T-helper 17 cell (primary cell): ENCODE measurements at places on chromosomes 16 and 17.

DNA sequence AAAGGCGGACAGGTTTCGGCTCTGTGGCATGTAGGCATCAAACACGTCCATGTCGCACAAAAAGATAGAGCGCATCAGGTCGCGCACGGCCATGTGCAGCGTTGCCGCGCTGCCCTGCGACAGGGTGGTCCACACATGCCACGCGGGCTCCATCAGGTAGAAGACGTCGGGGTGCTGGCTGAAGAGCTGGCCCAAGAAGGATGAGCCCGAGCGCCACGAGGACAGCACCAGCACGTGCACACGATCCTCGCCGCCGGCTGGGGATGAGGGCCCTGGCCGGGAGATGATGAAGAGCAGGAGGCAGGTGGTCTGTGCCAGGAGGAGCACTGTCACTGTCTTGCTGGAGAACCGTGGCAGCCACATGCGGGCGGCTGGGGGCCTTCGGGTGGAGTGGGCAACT is 5.9 kb downstream of the CHST5 start:
- no peak for DNase-seq

- no peak for DNase-seq
Observed at GRCh38 chr16:5917436-5918195, 820.0 kb upstream of the EEF2KMT start.

GRCh38 chr17:37133136-37133535 is 184.4 kb downstream of the AATF start:
- DNase-seq, result no peak

DNA sequence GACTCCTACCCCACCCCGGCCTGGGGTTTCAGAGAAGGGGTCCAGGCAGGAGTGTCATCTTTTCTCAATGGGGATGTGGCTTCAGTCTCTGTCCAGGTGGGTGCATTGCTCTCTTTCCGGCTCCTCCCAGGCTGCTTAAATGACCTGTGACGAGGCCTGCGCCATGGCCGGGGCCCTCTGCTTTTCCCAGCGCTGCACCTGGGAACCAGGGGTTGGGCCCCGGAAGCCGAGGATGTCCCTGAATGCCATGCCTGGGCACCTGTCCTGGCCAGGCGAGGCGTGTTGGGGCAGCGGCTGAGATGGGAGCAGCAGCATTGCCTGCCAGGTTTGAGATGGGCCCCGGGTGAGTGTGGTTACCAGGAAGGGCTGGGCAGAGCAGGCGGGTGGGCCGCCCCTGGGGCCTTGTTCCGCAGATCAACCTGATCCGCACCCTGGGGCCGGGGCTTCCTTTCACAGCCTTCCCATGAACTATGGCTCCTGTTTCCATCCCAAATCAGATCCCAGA is 147.4 kb downstream of the SEC14L1 start:
- DNase-seq, result no peak

DNA sequence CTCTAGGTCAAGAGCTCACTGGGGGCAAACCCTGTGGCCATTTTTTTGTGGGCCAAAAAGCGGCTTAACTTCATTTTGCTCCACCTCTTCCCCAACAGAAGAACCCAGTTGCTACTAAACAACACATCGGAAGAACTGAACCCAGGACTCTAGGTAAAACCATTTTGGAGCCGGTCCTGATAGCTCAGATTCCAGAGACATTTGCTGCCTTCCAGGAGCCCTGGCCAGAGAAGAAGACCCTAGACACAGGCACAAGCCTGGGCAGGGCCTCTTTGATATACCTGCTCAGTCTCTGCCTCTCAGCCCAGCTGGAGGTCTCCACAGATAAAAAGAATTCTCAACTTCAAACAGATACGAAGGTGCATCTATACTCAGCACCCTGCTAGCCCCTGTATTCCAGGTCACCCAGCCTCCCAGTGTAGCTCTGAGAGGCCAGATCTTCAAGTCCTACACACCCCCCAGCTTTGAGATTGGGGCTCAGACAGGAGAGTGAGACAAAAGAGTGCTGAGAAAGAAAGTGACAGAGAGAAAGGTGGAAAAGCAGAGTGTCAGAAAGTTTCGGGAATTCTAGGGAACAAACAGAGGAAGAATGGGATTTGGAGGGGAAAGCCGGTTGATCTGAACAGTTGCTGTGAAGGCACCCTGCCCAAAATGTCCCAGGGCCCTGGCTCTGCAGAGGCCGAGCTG is 6.6 kb upstream of the HOXB9 start:
- no peak for DNase-seq

DNA sequence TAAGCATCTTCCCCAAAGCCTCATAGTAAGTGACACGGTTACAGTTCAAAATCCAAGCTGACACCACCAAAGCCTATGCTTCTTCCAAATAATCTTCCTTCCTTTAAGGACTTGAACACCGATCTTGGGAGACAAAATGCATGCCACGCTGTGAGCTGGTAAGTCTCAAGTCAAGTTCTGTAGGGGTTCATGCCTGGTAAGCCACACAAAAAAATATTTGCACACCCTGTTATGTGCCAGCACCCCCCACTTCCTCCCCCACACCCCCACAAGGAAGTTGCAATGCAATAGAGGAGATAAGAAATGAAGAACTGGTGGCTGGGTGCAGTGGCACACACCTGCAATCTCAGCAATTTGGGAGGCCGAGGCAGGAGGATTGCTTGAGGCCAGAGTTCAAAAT is 5.6 kb downstream of the NOG start:
- no peak for DNase-seq
